CD4-positive, alpha-beta T cell treated with Interleukin-15 for 1 hour (primary cell): ENCODE measurements at places on chromosomes 5 and 9.

GRCh38 chr9:17609312-17610005 lies 30.6 kb downstream of the SH3GL2 start:
- DNase-seq = no peak

GRCh38 chr9:70411930-70412831 lies 2.3 kb downstream of the KLF9 start:
- peak; percentile 70 for DNase-seq

DNA sequence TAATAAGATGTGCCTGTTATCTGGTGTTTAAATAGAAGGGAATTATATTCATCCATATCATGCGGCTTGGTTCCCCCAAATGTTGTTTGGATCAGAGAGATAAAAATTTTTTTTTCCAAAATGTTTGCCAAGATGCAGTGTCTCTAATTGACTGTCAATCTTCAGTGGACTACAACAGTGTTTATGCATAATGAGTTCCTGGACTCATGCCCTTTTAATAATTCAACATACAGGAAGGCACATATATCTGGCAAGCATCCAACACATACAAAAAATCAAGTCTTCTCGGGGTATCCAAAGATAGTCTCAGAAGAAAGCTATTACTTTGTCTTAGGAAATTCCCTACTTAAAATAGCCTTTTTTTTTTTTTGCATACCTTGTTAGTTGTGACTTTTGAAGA lies 1534.7 kb downstream of the EFNA5 start:
- no peak for DNase-seq

GRCh38 chr5:150295172-150295634 lies 5.6 kb upstream of the CAMK2A start:
- no peak for DNase-seq

- DNase-seq = no peak
Measured at GRCh38 chr5:73564675-73565074, 764 bp downstream of the ANKRA2 start.

DNA sequence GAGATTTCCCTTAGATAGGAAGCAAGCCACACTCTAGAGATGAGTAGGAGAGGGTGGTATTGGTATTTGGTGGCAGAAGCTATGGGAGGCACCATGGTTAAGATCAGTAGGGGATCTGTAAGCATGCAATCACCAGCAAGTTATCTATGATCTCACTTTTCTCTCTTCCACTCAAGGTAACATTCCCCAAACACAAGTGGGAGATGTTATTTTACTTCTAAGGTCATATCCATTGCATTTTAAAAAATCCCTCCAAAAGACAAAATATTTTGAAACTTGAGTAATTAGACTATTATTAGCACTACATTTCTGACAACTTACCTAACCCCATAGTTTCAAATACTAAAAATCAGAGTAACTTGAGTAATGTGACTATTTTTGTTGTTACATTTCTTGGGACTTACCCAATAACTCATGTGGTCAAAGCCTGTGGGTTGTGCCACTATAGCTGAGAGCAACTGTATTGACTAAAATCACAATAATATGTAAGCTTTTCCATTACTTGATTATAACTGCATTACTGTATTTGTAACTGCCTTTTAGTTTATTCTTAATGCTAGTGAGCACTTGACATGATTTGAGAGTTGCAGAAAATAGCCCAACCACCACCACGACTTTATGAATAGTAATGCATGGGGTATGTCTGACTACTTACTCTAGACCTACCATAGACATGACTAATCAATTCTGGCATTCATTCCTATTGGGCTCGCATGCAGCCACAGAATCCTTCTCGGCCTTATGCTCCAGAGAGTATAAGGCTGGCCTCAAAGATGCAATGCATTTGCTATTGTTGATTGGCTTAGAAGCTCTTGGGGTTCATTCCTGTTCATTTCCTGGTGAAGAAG lies 264.7 kb downstream of the TRIM32 start:
- no peak for DNase-seq

- no peak for DNase-seq
Measured at GRCh38 chr5:169226895-169227294, 74.0 kb downstream of the SLIT3 start.

GRCh38 chr9:110947491-110948044 lies 90.7 kb downstream of the LPAR1 start:
- DNase-seq = no peak

GRCh38 chr5:180648658-180649296 lies 623 bp downstream of the FLT4 start:
- no peak for DNase-seq

- DNase-seq = no peak
Measured at GRCh38 chr5:6783787-6784186, 70.6 kb downstream of the TENT4A start.

GRCh38 chr5:138603249-138603920 lies 28.2 kb upstream of the HSPA9 start:
- DNase-seq = no peak

DNA sequence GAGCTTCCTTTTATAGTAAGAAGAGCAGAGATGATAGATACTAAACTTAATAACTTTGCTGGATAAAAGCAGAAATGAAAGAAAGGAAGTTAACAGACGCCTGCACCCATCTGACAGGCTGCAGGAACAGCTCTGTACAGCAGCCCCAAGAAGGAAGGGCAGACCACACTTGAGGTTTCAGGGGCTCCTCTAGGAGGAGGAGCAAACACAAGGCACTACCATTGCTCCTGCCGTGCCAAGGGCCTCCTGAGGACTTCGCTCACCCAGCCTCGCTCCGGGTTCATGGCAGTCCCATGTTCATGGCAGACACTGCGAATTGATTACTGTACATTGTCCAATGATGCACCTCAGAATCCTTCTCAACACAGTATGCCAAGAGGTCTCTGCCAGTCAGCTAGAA lies 85.1 kb downstream of the AMBP start:
- DNase-seq = no peak

DNA sequence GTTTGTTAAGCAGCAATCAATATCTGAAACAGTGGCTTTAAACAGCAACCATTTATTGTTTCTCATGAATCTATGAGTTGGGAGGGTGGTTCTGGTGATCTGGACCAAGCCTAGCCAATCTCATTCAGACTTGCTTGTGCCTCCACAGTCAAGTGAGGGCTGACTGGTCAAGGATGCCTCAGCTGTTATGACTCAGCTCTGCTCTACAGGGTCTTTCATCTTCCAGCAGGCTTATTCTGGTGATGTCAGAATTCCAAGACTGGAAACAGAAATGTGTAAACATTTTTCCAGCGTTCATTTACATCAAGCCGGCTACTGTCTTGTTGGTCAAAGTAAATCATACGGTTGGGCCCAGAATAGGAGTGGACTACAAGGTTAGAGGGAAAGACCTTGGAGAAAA lies 2.5 kb upstream of the PIP5K1B start:
- no peak for DNase-seq

- DNase-seq = no peak
Measured at GRCh38 chr9:111258875-111259271, 71.2 kb downstream of the OR2K2 start.

DNA sequence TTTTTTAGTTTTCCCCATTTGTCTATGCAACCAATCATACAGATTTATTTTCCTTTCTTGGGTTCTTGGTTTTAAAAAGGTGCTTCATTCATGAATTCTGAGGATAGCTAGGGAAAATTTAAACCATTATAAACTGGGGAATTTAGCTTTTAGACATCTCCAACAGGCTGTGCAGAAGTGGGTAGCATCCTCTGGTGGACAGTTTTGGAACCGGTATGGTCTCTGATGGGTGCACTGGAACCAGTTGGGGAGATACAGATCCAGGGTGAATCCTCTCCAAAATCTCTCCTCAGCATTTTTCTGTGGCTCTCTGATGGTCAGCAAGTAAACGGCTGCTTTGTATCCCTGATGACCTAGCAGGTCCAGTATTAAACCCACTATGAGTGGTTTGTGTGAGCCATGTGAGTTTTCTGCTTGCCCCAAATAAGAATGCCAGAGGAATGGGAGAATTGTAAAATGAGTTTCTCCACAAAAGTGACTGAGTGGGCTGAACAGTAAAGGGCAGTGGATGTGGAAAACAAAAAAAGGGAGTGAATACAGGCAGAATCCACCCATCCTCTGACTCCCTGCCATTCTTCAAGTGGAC lies 9.1 kb upstream of the DNAJC25 start:
- DNase-seq = no peak

GRCh38 chr5:177393206-177393765 lies 7.2 kb downstream of the PFN3 start:
- no peak for DNase-seq

DNA sequence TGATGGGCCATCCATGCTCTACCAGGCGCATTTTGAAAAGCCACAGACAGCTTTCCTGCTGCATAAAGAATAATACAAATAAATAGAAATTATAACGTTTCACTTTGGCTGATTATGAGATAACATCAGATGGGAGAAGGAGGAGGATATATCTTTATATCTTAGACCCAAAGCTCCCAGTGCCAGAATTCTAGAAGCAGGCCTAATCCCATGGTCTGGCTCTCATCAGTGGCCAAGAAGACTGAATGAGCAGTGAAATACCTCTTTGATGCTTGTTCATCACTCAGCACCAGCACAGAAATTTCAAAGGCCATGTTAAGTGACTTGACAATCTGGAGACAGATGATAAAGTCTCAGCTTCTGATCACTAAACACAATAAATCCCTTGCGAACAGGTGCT lies 107.6 kb downstream of the PPP2R2B start:
- DNase-seq = no peak

DNA sequence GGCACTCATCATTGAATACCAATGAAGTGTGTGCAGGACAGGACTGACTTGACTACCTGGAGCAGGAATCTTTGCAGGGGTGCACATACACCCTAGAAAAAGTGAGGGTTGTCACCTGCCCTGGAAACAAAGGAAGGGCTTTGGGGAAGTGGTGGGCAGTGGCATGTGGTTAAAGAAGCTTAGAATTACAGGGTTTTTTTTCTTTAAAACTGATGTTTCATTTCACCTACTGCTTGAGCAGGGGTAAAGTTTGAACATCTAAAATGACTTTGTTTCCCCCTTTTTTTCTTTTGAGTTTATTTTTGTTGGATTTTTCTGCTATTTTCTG lies 2.0 kb upstream of the KDM3B start:
- DNase-seq = no peak

- DNase-seq = no peak
Measured at GRCh38 chr5:158914008-158915000, 185.4 kb downstream of the EBF1 start.

- no peak for DNase-seq
Measured at GRCh38 chr9:119349351-119349825, 19.8 kb downstream of the BRINP1 start.

DNA sequence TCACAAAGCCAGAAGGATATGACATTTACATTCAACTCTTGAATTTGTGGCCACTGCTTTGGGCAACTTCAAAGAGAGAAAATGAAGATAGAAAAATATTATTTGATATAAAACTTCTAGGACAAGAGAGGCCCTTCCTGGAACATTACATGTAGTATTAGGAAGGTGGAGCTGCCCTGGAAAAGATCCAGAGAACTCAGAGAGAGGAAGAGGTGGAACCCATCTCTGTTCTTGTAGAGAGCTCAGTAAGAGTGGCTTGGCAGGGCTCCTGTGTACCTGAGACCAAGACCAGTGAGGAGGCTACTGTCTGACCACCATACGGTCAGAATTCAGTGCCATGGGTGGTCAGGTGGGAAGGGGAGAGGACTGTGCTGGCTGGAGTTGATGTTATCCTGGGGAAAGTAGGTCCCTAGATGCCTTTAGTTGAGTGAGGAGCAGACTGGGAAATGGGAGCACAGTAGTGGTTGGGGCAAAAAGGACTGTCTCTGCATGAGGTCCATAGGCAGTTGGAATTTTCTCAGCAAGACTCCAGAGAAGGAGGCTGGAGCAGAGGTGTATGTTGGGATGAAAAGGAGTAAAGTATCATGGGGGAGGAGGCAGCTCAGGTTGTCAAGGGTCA lies 7.6 kb downstream of the TGFBI start:
- no peak for DNase-seq

DNA sequence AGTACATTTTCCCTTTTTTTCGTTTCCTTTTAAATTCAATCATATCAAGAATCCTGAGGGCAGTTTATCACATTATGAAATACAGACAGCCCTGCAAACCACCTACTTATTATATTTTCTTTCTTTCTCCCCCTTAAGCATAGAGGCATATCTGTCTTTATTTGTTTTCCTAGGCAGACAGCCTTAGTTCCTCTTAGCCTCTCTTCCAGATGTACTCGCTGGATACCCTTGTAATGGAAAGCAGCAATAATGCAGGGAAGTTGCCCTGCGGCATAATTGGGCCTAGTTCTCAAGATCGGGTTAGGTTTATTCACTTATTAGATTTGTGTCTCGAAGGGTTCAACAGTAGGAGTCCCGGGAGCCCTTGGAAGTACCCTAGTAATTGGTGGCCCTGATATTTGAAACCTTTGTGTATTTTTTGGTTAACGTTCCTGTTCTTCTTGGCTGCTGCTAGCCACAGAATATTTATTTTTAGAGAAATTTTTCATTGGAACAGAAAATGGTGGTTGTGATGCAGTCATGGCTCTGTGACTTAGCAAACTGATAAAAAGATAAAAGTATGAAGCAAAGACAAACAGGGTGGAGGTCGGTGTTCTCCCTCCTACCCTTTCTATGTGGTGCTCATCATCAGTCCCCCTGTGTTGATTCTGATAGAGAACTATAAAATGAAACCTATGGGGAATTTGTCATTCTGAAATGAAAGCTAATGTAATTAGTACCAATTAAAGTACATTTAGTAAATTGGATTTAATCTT lies 6.4 kb downstream of the TLE4 start:
- no peak for DNase-seq

DNA sequence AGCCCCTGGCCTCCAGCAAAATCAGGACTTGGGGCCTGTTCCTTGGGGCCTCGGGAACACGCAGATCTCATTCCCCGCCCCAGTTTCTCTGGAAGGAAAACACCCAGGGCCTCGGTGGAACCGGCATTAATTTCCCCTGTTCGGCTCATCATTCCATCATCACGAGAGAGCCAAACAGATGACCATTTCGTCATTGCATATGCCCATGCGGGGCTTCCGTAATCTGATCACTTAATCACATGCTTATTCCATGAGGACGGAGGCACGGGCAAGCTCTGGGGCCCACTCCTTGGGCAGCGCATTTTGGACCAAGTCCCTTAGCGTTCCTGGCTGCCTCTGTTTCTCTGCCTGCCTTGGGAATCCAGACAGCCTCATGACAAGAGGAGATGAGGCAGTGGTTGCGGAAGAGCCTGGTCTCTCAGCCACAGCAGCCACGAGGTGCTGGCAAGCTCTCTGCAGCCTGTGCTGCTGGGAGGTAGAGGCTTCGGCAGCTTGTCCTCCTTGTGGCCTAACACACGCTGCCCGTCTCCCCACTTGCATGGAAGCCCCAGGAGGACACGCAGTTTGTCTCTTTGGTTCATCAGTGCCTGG lies 65.0 kb upstream of the IER5L start:
- DNase-seq = no peak

DNA sequence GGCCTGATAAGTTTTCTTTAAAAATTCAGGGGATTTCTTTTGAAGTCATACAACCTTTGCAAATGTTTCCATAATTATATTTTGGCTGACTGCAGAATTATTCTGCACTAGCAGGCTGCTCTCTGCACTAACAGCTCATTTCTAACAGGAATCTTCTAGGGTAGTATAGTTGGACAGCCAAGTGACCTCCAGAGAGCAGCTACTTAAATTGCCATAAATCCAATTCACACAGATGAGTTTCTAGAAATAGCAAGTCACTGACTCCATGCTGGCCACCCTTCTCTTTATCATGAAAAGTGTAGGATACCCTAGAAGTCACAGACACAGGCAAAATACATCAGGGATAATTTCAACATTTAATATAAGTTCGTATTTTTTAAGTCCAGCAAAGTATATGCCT lies 110.9 kb upstream of the TARS1 start:
- DNase-seq = no peak

GRCh38 chr5:80754900-80755299 lies 100.1 kb upstream of the DHFR start:
- no peak for DNase-seq
